ENCODE measurements at places on chromosomes 5 and 9. TPM values are rescaled to one million over a fixed set of nuclear protein-coding genes. Genes with fewer than 3 reads are reported as not detected.
A peak's percentile ranks its signal among the peaks of the same experiment; 100 is the strongest.

- no peak for DNase-seq
- no peak overlapping the region for H3K4me3 ChIP-seq
- no peaks in the 10 kb centered on the region for H3K4me1 ChIP-seq
- no peaks in the 10 kb centered on the region for H3K36me3 ChIP-seq
- H3K27ac ChIP-seq: no peak overlapping the region
These were observed 67.2 kb downstream of the KIF4B start for GRCh38 chr5:155080721-155081120.

- no peak overlapping the region for H3K4me3 ChIP-seq
- no peak for DNase-seq
- H3K4me1 ChIP-seq: no peaks in the 10 kb centered on the region
These were observed 3.0 kb downstream of the RLN2 start for GRCh38 chr9:5301544-5301943.

- DNase-seq: no peak
- H3K27me3 ChIP-seq: peaks cover 4% of the 10 kb centered on the region
These were observed 139.6 kb upstream of the RANBP3L start for GRCh38 chr5:36441280-36441679.

DNA sequence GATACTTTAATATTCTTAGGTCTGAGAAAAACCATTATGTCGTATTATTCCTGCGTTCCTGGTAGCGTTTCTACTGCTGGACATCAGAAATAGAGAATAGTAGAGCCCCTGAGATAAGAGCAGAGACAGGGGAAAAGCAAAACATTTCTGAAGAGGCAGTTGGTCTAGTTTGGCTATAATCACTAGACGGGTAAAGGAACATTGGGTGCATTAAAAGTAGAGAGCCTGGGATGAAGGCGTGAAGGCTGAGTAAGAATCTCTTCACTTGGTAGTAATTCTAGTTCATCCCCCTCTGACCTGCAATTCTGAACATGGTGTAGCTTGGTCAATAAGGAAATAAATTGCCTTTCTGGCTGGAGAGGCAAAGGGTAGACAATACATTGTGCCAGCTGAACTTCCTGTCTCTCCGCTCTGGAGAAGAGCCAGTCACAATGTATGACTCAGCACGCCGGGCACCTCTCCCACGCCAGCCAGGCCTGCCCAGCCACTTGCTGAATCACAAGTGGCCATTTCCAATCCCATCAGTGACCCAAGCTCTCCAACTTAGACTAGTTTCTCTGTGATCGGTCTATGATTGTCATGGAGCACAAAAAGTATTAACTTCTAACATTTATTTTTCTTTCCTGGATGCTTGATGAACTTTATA, 75.4 kb downstream of the STK32A start:
- H3K4me1 ChIP-seq: 0 out of 2 replicates have a peak, but pooled peaks cover 2% of the 10 kb centered on the region
- no peaks in the 10 kb centered on the region for H3K36me3 ChIP-seq
- H3K27ac ChIP-seq: no peak overlapping the region
- H3K27me3 ChIP-seq: no peaks in the 10 kb centered on the region
- no peak overlapping the region for H3K4me3 ChIP-seq
- peak; percentile 6 for DNase-seq

- no peaks in the 10 kb centered on the region for H3K27me3 ChIP-seq
- H3K4me1 ChIP-seq: no peaks in the 10 kb centered on the region
- H3K4me3 ChIP-seq: no peak overlapping the region
- DNase-seq: no peak
- no peak overlapping the region for H3K27ac ChIP-seq
- no peaks in the 10 kb centered on the region for H3K36me3 ChIP-seq
These were observed 247.1 kb downstream of the NFIB start for GRCh38 chr9:14066831-14067230.

DNA sequence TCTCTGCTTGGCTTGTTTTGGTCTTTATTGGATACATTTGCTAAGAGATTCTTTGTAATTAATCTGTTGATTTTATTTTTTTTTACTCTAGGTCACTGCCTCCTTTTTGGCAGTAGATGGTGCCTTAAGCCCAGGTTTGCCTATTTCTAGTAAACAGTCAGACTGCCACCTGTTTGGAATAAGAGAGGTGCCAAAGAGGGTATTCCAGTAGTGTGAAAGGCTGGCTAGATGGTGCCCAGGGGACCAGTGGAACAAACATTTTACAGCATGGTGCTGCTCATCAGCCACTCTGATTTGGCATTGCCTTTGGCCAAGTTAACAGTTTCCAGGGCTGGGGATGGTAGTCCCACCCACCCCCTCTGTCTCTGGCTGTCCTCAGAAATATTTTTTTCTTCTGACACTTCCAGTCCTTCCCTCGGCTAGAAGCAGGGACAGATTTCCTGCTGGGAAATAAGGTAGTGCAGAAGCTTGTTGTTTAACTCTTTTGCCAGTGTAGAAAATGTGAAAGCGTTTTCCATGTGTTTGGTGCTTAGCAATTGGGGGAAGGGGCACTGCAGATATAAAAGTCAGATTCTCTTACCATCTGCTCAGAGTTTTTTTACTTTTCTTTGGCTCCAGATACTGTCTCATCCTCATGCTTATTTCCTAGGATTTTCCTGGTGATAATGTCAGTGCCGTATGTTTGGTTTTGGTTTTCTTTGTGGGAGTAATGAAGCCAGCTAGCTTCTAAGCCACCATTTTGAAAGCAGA, 36.6 kb upstream of the FBXL7 start:
- DNase-seq: peak; percentile 33
- H3K36me3 ChIP-seq: no peaks in the 10 kb centered on the region
- no peak overlapping the region for H3K27ac ChIP-seq
- no peaks in the 10 kb centered on the region for H3K4me1 ChIP-seq
- no peak overlapping the region for H3K4me3 ChIP-seq

- H3K27ac ChIP-seq: no peak overlapping the region
- no peaks in the 10 kb centered on the region for H3K36me3 ChIP-seq
- H3K27me3 ChIP-seq: peaks cover 25% of the 10 kb centered on the region
These were observed 3.9 kb downstream of the RGS14 start for GRCh38 chr5:177361418-177362291.

GRCh38 chr9:17229945-17230560, 95.2 kb downstream of the CNTLN start:
- no peak overlapping the region for H3K27ac ChIP-seq
- H3K27me3 ChIP-seq: no peaks in the 10 kb centered on the region
- no peak for DNase-seq
- no peaks in the 10 kb centered on the region for H3K36me3 ChIP-seq
- no peak overlapping the region for H3K4me3 ChIP-seq

DNA sequence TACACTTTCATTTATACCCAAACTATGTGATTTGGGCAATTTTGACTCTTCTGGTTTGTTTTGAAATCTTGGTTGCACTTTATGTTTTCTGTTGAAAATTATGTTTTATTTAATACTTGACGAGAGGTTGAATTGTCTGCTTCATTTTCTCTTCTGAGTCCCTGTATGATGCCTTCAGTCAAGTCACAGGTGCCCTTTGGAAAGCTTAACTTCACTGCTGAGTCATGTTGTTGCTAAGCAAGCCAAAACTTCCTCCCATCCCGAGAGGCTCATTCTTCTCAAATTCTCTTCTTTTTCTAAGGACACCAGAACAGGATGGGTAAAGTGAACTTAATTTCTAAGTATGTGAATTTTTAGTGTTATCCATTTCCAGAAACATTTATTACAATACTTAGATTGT, 455.3 kb upstream of the PTGER4 start:
- peak; percentile 75 for DNase-seq
- no peaks in the 10 kb centered on the region for H3K36me3 ChIP-seq
- H3K4me1 ChIP-seq: peaks cover 9% of the 10 kb centered on the region
- no peaks in the 10 kb centered on the region for H3K27me3 ChIP-seq
- no peak overlapping the region for H3K4me3 ChIP-seq

DNA sequence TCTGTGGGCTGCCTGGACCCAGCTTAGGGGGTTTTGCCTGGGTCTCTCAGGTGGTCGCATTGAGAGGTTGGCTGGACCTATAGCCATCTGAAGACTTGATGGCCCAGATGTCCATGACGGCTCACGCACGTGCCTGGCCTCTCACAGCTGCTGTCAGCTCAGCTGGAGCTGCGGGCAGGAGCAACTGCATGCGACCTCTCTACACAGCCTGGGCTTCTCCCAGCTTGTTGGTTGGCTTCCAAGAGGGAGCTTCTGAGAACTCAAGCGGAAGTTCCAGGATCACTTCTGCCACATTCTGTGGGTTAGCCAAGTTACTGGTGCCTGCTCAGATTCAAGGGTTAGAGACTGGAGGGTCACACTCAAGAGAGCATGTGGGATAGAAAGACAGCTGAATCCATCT, 99.2 kb downstream of the DAPK1 start:
- no peak overlapping the region for H3K4me3 ChIP-seq
- no peak for DNase-seq
- no peak overlapping the region for H3K27ac ChIP-seq

DNA sequence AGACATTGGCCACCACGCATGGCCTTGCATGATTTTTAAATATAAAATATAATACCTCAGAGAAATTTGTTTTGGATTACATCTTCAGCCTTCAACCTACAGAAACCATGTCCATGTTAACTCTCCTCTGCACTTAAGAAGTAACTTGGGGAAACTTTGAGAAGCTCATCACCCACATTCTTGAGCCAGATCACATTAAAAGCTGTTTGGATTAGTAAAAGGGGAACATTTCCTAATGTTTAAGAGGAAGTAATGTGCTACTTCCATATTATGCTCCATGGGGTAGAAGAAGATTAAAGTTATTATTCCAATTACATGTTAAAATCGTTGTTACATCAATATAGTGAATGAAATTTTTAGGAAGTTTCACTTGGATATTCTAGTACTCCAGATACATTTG, 10.4 kb upstream of the CEP120 start:
- H3K27ac ChIP-seq: no peak overlapping the region
- no peaks in the 10 kb centered on the region for H3K27me3 ChIP-seq
- no peaks in the 10 kb centered on the region for H3K36me3 ChIP-seq
- DNase-seq: no peak
- no peak overlapping the region for H3K4me3 ChIP-seq

DNA sequence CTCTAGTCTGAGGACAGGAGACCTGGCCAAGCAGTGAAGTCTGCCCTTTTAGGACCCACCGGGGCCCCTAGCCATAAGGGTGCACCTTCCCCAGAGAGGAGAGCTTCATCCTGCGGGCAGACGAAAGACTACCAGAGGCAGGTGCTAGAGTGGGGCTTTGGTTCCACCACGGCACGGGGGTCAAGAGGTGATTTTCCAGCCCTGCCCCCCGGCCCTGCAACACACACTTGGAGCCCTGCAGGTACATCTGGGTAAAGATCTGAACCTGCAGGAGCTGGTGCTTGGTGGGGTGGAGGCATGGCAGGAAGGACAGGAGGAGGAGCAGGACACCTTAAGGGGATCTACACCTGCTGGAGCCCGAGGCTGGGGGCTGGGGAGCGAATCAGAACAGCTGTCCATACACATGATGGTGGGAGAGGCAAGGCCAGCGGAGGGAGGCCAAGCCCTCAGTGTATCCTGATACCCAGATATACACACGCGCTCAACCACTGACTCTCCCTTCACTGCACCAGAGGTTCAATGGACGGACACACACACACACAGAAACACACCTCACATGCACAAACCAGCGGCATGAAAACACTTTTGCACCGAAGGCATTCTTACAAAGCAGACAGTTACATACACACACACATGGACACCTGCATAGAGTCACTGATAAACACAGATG, 98.4 kb upstream of the MVB12B start:
- H3K36me3 ChIP-seq: no peaks in the 10 kb centered on the region
- no peak overlapping the region for H3K4me3 ChIP-seq
- no peak overlapping the region for H3K27ac ChIP-seq

GRCh38 chr9:95007226-95007869, 280.8 kb downstream of the AOPEP start:
- H3K27me3 ChIP-seq: no peaks in the 10 kb centered on the region
- H3K27ac ChIP-seq: peak overlapping the region; percentile 61
- H3K4me1 ChIP-seq: peaks cover 8% of the 10 kb centered on the region
- H3K4me3 ChIP-seq: peak overlapping the region; percentile 92
- H3K36me3 ChIP-seq: peaks cover 20% of the 10 kb centered on the region
- DNase-seq: no peak

DNA sequence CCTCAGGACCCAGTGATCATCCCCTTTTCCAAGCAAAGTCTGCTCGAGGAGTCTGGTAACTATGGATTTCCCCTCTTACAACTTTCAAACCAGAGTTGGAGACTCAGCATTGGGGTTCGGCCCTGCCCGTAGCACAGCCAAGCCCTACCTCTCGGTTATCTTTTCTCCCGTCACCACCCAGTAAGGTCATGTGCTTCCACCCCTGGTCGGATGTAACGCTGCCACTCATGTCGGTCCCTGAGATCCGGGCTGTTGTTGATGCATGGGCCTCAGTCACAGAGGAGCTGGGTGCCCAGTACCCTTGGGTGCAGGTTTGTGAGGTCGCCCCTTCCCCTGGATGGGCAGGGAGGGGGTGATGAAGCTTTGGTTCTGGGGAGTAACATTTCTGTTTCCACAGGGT, 1.2 kb downstream of the GALT start:
- peaks cover 24% of the 10 kb centered on the region for H3K4me1 ChIP-seq
- no peaks in the 10 kb centered on the region for H3K27me3 ChIP-seq
- peak overlapping the region; percentile 76 for H3K4me3 ChIP-seq
- peaks cover 16% of the 10 kb centered on the region for H3K36me3 ChIP-seq

DNA sequence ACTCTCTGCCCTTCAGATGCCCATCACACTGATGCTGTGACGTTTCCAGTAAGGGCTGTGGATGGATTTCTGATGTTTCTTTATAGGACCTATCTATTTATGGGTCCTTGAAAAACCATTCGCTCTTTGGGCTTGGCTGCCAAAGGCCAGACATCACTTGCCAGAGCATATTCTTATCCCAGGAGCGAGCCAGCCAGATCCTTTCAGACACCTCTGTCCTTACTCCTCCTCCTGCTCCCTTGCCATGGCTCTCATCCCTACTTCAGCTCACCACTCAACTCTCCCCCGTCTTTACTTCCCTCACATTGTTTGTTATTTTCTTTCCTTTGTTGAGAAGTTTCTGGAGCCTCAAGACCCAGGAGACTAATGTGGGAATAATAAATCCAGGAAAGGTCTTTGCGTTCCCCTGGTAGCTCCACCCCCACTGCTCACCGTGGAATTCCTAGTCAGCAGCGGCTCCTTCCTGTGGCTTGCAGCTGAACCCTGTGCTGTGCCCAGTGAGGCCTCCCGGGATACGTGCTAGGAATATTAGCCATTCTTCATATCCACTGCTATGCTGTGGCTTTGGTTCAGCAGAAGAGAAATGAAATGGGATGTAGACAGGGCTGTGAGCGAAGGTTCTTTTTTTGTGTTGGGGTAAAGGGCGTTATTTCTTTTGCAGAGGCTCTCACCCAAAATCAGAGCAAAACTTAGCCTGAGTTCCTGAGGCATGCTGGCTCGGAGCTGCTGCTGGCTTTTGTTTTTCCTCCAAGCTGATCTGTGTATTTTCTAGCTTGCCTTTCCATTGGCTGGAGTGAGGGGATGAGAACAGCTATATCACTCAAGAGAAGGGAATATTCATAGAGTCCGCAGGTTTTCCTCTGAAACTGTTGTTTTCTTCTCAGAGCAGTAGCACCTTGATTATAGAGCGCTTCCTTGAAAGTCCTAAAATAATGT, 171.1 kb downstream of the SAXO1 start:
- H3K36me3 ChIP-seq: no peaks in the 10 kb centered on the region
- no peak overlapping the region for H3K27ac ChIP-seq
- DNase-seq: peak; percentile 44
- no peaks in the 10 kb centered on the region for H3K27me3 ChIP-seq

Gene ENC1
- total RNA-seq: 70.8 TPM

Gene PCAT7
- not detected for total RNA-seq

Gene TMEM232
- total RNA-seq: 0.56 TPM

Gene NR2F1-AS1
- 12.5 TPM for total RNA-seq

Gene SARDH
- total RNA-seq: 5.0 TPM

Gene SPATA31A1
- total RNA-seq: not detected

Gene DDX4
- not detected for total RNA-seq

Gene QRFP
- total RNA-seq: not detected

Gene SPATA31C1
- total RNA-seq: not detected

Gene PHF24
- total RNA-seq: not detected
